ENCODE measurements at places on chromosomes 3 and 15. TPM values are rescaled to one million over a fixed set of nuclear protein-coding genes. Genes with fewer than 3 reads are reported as not detected.

GRCh38 chr3:197495059-197495455, 60.7 kb downstream of the BDH1 start:
- no peak overlapping the region for H3K27ac ChIP-seq
- no peak for DNase-seq
- no peak overlapping the region for H3K4me3 ChIP-seq
- no peaks in the 10 kb centered on the region for H3K4me1 ChIP-seq

DNA sequence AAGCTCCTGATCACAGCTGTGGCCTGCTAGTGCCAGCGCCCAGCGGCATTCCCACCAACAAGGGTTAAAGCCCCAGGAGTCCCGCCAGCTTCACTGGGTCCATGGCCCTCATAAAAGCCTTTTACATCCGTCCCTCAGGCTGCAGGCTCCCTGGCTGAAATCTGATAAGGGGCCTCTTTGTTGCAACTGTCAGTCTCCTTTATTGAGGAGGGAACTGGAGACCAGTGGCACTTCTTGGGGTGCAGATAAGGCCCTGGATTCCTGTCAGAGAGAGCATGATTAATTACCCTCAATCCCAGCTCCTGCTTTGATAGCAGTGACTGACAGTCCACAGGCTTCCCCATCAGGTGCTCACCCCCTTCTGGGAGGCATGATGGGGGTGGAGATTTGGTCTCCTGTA, 30.9 kb upstream of the CLK3 start:
- peaks cover 10% of the 10 kb centered on the region for H3K36me3 ChIP-seq
- no peaks in the 10 kb centered on the region for H3K27me3 ChIP-seq
- H3K4me3 ChIP-seq, result no peak overlapping the region
- no peak overlapping the region for H3K27ac ChIP-seq
- H3K4me1 ChIP-seq, result no peaks in the 10 kb centered on the region

DNA sequence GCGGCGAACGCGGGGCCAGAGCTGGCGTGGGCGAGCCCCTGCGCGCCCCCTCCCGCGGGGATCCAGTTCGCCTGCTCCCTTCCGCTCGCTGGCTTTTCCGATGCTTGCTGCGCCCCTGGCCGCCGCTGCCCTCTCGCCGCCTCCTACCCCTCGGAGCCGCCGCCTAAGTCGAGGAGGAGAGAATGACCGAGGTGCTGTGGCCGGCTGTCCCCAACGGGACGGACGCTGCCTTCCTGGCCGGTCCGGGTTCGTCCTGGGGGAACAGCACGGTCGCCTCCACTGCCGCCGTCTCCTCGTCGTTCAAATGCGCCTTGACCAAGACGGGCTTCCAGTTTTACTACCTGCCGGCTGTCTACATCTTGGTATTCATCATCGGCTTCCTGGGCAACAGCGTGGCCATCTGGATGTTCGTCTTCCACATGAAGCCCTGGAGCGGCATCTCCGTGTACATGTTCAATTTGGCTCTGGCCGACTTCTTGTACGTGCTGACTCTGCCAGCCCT, 721 bp downstream of the P2RY1 start:
- peaks cover 13% of the 10 kb centered on the region for H3K4me1 ChIP-seq
- peak overlapping the region; percentile 52 for H3K4me3 ChIP-seq
- H3K27me3 ChIP-seq, result peaks cover 14% of the 10 kb centered on the region
- no peaks in the 10 kb centered on the region for H3K36me3 ChIP-seq
- peak overlapping the region; percentile 63 for H3K27ac ChIP-seq

GRCh38 chr15:83904107-83905040, 250.5 kb downstream of the ADAMTSL3 start:
- peak overlapping the region; percentile 77 for H3K27ac ChIP-seq
- no peaks in the 10 kb centered on the region for H3K27me3 ChIP-seq
- no peaks in the 10 kb centered on the region for H3K36me3 ChIP-seq
- peak; percentile 84 for DNase-seq

Gene EPHA6
- 53.5 TPM for total RNA-seq

Gene NSUN3
- total RNA-seq, result 13.8 TPM

- H3K4me3 ChIP-seq, result no peak overlapping the region
- no peak for DNase-seq
- H3K4me1 ChIP-seq, result peaks cover 14% of the 10 kb centered on the region
- no peaks in the 10 kb centered on the region for H3K27me3 ChIP-seq
- H3K27ac ChIP-seq, result no peak overlapping the region
Observed at GRCh38 chr3:53083949-53084309, 38.1 kb upstream of the SFMBT1 start.

DNA sequence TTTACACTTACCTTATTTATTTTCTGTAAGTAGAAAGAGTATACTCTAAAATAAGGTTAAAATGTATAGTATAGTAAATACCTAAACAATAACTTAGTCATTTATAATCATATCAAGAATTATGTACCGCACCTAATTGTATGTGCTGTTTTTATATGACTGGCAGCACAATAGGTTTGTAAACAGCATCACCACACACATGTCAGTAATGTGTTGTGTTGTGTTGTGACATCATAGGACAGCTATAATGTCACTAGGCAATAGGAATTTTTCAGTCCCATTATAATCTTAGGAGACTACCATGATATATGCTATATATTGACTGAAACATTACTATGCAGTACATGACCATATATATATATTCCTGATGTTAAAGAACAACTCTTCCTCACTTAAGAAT, 99.9 kb upstream of the CNTN4 start:
- no peak overlapping the region for H3K4me3 ChIP-seq
- no peak overlapping the region for H3K27ac ChIP-seq
- H3K36me3 ChIP-seq, result no peaks in the 10 kb centered on the region
- no peaks in the 10 kb centered on the region for H3K27me3 ChIP-seq
- no peaks in the 10 kb centered on the region for H3K4me1 ChIP-seq

Data from sigmoid colon (tissue), 7 donors.